ENCODE measurements at places on chromosomes 12 and 14.

DNA sequence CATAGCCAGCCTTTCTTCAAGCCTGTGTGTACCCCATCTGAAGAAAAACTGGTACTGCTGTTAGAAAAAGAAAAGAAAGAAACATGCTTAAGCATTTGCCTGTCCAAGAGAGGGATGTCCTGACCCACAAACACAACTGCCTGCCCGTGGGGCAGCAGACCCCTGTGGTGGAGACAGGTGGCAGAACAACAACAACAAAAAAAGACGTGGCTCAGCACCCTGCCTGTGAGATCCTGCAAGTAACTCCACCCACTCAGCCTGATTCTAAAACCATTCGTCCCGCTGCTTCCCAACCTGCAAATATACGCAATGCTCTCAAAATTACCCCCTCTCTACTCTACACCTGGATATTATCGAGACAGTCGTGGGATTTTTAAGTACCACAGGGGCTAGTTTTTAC is 64.9 kb upstream of the ZDHHC17 start:
- no peak for DNase-seq

DNA sequence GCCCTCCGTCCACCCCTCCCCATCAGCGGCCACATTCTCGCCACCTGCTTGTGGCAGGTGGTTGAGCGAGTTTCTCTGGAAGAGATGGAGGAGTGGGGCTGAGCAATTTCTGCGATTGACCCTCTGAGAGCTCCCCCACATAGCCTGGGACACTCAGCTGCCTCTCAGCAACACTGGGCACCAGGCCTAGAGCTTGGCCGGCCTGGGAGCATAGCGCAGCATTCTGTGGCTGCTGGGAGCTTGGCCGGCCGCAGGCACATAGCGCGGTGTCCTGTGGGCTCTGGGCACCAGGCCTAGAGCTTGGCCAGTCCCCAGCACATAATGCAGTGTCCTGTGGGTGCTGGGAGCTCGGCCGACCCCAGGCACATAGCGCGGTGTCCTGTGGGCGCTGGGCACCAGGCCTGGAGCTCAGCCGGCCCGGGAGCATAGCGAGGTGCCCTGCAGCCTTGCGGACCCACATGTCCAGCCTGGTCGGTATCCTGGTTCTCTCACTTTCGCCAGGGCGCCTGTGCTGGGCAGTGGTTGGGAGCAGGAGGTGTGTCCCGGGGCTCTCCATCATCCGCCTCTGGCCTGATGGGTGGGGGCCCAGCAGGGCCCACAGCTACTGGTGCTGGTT is 43.8 kb downstream of the LRCOL1 start:
- no peak for DNase-seq

DNA sequence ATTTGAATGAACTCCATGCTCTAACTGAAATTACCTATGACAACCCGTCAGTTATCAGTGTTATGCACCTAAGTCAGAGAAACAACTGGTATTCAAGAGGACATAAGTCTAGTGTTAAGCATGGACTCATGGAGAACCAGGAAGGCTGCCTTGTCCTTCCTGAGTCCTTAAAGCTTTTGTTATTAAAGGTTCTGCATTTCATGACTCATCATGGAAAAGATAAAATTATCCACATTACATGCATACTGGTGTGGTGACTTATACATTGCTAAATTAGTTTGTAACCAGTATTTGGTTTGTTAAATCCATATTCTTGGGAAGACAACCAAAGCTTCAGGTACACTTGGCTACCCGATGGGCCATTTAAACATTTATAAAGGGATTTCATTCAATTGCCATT is 6.5 kb upstream of the OR4E1 start:
- DNase-seq: no peak

DNA sequence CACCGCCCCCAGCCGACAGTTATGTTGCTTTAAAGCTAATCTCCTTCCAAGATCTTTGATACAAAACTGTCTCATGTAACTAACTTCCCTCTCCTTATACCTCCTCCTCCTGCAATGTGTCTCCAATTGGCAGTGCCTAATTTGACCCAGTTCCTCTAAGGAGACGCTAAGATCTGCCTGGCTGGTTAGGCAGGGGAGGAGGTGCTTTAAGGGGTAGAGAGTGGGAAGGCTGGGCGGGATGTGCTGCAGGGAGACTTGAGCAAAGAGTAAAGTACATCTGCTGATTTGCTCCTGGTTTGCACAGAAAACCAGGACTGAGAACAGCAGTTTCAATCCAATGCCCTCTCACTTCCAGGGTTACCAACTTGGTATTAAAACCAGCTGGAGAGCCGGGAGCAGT is 7.4 kb upstream of the IKZF4 start:
- no peak for DNase-seq

DNA sequence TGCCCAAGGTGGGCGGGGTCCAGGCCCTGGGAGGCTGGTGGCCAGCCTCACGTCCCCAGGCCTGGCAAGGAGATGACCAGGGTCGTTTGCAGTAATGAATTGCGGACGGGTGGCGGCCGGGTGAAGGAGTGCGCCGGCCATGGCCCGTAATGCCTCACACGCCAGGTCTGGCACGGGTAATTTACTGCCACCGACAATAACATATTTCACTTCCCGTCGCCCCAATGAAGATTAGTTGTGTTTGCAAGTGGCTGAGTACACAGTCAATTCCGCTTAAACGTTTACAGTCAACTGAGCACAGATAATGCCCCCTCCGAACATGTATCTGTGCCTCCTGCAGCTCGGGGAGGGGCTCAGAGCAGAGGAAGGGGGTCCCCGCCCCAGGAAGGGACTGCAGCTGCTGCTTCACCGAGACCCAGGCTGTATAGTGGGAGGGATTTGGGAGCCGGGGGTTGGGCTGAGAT is 48.3 kb downstream of the MVK start:
- no peak for DNase-seq

DNA sequence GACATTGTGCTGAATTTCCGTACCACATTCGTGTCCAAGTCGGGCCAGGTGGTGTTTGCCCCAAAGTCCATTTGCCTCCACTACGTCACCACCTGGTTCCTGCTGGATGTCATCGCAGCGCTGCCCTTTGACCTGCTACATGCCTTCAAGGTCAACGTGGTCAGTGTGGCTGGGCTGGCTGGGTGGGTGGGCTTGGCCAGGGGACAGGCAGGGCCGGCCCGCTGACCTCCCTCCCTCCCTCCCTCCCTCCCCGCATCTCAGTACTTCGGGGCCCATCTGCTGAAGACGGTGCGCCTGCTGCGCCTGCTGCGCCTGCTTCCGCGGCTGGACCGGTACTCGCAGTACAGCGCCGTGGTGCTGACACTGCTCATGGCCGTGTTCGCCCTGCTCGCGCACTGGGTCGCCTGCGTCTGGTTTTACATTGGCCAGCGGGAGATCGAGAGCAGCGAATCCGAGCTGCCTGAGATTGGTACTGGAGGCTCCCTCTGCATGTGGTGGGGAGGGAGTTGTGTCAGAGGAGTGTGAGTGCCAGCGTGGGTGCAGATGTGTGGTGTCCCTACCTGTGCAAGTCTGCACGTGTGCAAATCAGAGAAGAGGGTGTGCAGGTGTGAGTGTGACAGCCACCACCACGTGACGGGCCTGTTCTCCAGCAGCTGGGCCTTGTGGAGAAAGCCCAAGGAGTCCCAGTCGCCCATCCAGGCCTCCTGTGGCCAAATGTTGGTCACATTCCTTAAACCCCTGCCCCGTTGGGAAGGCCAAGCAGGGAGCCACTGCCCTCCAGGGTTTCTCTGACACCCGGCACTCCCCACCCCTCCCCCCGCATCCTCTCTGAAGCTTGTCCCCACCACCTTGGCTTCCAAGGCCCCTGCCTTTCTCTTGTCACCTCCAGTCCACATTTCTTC is 5.3 kb downstream of the KCNH3 start:
- DNase-seq: no peak
